ENCODE measurements at places on chromosomes 2 and 18.

GRCh38 chr2:40276076-40276475, 175.8 kb downstream of the SLC8A1 start:
- no peak for DNase-seq

DNA sequence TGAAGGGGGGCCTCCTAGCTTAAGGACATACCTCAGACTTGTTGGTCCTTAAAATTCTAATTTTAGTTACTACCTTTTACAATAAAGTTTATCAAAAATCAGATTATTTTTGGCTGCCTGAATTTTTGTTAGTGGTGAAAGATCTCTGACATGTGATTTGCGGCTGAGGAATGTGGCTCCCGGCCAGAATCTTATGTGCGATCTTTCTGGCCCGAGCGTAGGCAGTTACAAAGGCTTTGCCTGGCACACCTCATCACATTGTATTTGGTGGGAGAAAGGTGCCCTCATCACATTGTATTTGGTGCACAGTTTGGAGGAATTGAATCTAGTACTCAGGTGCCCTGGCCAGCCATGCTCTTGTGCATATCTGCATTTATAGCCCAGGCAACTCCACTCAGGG, 289.1 kb downstream of the GULP1 start:
- DNase-seq = no peak

DNA sequence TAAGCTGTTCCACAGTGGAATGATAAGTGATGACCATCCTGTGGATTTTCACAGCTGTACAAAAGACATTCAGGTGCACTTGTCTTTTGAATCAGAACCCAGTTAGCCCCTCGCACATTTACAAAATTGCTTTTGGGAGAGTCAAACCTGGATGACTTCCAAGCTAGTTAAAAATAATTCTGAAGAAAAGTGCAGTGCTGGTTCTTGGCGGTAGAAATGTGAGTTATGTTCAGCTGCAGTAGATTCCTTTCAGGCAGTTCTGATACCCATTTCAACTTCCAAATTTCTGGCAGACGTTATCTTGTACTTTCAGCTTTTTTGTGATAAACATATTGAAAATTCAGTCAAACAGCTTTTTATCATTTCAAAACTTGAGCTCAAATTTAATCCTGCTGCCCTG, 324.7 kb downstream of the NRXN1 start:
- DNase-seq = no peak

DNA sequence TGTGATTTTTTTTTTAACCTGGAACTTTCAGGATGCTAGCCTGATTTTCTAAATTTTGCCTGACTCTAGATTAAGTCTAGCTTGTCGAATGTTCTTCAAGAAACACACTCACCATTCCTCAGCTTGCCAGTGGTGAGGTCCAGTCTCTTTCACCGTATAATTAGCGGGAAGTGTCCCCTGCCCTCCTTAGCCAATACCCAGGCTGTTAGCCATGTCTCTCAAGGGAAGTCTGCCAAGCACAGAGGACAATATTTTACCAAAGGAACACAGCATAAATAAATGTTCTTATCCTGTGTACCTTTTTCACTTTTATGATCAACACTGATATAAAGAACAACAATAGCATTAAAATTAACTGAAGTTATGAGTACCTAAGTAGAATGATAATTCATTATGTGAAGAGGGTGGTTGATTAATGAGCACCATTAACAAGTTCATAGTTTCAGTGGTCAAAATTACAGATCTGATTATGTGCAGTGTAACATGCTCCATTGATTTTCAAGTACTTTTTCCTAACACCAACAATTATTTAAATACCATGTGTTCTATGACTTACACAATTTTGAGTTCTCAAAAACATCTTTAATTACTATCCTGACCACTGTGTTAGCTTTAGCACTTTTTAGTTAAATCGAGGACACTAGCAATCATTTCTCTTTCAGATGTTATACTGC, 445.8 kb upstream of the RAB12 start:
- no peak for DNase-seq

DNA sequence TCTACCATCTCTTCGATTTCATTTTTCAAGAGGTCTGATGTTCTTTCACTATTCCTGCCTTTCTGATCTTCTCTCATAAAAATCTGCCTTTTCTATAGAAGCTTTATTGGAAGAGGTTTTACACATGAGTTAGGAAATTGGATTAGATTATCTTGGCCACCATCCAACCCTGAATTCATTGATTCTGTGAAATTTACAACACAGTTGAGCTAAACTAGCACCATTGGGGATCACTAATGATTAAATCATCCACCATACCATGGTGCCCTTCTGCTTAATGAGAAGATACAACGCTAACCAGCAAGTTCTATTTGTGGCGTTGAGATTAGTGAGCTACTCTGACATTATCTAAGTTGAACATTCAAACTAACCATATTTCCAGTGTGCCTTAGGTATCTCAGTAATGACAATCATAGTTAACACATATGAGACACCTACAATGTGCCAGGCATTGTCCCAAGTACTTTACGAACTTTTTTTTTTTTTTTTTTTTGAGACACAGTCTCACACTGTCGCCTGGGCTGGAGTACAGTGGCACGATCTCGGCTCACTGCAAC, 17.3 kb upstream of the LBH start:
- DNase-seq = no peak

GRCh38 chr2:64989126-64989981, at the start of gene SLC1A4:
Gene SLC1A4, plus strand, starts transcription at chr2:64989399. Its CDS starts 245 bp downstream, at chr2:64989644.
- DNase-seq = peak; percentile 78

DNA sequence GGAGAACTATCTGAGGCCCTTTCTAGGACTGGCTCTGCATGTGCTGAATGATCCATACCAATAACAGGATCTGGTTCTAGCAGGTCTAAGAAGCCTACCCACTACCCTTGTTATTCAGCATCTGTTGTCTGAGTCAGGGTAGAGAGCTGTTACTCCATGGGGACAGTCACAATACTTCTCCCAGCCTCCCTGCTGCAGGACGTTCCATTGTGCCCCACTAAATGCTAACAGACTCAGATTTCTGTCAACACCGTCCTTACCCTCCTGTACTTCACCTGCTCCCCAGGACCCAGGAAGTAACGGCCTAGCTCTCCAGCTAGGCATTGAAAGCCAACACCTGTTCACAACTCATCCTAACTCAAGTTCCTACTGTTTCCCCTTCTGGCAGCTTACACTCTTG, 719.7 kb upstream of the ID2 start:
- DNase-seq = no peak

- DNase-seq = no peak
Observed at GRCh38 chr2:42693688-42694479, 70.1 kb downstream of the OXER1 start.

DNA sequence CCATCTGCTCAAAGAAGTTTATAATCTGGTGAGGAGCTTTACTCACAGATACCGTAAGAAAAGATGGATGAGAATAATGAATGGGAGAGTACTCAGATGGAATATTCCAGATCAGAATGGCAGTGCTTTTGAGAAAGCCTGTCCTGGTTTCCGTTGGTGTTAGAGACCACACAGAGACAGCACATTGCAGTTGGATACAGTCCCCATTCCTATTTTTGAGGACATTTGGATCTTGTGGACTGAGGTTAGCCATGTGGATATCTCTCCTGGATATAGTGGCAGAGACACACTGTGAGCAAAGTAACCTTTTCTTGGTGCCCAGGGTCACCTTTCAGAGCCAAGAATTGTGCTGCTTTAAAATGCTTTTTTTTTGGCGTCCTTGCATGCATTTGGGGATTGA, 63.7 kb downstream of the TANC1 start:
- no peak for DNase-seq

DNA sequence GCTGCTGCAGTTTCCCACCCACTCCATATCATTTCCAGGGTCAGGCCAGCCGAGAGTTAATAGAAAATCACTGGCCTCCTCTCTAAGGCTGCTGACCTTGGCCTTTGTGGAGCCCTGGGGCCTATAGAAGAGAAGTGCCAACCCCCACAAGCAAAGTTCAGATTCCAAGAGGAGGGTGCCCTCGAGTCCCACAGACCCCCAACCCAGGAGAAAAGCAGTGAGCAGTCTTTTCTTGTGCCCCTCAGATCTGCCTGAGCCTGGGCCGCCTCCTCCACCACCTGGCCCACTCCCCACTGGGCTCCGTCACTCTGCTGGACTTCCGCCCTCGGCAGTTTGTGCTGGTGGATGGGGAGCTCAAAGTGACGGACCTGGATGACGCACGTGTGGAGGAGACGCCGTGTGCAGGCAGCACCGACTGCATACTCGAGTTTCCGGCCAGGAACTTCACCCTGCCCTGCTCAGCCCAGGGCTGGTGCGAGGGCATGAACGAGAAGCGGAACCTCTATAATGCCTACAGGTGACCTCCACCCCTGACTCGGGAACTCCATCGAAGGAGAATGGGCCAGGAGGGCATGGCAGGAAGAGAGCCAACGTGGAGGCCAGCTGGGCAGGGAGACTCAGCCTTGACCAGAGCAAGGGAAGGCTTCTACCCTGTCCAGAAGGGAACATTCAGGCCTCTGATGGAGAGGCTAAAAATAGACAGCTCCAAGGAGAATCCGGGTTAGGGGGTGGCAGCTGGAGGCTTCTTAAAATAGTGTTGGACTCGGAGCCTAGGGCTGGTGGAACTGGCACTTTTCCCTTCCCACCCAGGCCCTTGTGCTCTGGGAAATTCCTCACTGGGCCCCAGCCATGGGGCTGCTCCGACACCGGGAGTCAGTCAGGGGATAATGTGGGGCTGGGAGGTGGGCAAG, 6.2 kb downstream of the PKDCC start:
- no peak for DNase-seq

- no peak for DNase-seq
Observed at GRCh38 chr2:120879431-120880295, 144.0 kb downstream of the GLI2 start.

DNA sequence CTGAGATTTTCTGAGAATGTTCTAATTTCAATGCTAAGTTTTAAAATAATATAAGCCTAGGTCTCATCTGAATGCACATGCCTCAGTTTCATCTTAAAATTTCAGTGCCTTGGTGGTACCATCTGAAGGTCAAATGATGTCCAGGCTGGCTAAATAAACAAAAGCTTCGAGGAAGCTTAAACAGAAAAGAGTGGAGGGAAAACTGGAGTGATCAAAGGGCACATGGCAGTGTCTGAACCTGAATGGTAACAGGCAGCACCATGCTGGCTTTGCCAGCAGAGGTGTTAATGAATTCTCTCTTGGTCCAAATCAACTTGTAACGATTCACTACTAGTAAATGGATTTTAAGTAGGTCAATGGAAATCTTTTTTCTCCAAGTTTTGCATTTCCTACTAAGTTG, 158.4 kb upstream of the MEX3C start:
- DNase-seq = no peak

DNA sequence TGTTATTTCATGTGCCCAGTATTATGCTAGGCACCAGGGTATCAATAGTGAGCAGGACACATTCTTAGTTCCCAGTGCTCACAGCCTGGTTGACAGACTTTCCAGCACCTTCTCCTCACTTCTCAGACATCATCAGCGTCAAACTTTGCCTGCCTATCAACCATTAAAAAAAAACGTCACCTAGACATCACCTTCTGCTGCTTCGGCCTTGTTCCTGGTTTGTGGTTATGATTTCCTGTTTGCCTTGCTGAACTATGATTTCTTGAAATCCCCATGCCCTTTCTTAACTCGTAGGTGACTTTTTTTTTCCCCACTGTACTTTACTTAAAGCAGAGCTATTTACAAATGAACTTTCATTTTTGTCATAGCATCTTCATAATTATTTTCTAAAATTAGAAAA, 60.4 kb upstream of the NABP1 start:
- no peak for DNase-seq

DNA sequence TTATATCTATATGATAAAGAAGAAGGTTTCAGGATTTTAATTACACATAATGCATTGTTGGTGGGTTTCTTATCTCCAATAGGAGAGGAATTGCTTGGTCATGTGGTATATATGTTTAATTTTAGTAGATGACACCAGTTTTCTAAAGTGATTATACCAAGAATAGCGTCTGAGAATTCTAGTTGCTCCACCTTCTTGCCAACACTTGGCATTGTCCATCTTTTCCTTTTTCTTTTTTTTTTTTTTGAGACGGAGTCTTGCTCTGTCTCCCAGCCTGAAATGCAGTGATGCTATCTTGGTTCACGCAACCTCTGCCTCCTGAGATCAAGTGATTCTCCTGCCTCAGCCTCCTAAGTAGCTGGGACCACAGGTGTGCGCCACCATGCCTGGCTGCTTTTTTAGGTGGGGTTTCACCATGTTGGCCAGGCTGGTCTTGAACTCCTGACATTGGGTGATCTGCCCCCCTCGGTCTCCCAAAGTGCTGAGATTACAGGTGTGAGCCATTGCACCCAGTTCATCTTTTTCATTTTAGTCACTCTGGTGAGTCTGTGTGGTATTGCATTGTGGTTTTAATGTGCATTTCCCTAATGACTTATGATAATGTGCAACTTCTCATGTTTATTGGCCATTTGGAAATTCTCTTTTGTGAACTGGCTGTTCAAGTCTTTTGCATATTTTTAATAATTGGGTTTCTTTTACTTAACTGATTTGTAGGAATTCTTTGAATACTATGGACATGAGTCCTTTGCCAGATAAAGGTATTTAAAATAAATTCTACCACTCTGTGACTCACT, 37.3 kb upstream of the ZNF512 start:
- DNase-seq = peak; percentile 73

DNA sequence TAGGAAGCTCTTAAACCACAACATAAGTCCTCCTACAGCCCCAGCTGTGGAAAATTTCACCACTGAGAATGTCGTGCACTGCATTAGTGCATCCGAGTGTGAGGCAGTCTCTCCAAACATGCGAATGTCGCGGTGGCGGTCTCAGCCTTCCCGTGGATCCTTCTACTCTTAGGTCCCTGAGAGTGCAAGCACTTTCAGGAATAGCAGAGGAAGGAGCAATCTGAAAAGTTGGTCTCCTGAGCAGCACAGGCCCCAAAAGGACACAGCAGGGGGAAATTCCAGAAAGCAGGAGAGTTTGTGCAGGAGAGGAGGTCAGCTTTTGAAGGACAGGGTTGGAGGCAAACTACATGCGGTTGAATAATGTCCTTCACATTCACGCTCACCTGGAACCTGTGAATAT, 440.5 kb upstream of the SMIM21 start:
- DNase-seq = no peak

GRCh38 chr2:111182121-111182520, 61.4 kb downstream of the BCL2L11 start:
- DNase-seq = no peak

DNA sequence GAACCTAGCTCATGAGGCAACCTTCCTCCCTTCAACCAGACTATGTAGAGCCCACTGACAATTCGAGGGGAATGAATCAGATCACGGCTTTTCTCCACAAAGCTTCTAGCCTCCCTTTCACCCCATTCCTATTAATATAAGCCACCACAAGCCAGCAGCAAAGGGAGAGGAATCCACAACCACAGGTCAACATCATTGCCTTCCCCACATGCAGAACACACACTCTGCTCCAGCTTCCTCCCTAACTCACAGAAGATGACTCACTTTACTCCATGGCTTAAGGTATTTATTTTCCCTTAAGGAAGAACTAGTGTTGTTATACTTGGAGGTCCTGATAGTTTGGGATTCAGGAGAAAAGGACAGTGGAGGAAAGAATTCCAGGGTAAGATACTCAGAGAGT, 272.2 kb downstream of the C1D start:
- peak; percentile 86 for DNase-seq

- peak; percentile 26 for DNase-seq
Observed at GRCh38 chr2:170324640-170325046, 146.7 kb downstream of the MYO3B start.
